ENCODE measurements at places on chromosomes 6 and 20.

DNA sequence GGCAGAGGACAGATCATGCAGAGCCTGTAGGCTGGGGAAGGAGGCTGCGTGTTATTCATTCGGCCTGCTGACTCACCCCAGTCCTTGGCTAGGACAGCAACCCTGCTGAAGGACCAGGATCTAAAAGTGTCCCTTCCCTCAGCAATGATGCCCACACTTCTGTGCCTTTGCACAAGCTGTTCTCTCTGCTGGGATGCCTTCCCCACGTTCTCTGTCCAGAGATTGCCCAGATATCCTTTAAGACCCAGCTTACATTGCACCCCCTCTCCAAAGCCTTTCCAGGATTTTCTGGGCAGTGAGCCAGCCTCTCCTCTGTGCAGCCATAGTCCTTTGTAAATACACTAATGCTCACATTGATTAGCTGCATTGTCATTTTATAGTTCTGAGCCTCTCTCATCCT, 99.3 kb upstream of the CHD6 start:
- DNase-seq: no peak
- no peaks in the 10 kb centered on the region for H3K4me1 ChIP-seq
- H3K27me3 ChIP-seq: no peaks in the 10 kb centered on the region
- no peak overlapping the region for H3K27ac ChIP-seq
- no peaks in the 10 kb centered on the region for H3K36me3 ChIP-seq
- H3K4me3 ChIP-seq: no peak overlapping the region

DNA sequence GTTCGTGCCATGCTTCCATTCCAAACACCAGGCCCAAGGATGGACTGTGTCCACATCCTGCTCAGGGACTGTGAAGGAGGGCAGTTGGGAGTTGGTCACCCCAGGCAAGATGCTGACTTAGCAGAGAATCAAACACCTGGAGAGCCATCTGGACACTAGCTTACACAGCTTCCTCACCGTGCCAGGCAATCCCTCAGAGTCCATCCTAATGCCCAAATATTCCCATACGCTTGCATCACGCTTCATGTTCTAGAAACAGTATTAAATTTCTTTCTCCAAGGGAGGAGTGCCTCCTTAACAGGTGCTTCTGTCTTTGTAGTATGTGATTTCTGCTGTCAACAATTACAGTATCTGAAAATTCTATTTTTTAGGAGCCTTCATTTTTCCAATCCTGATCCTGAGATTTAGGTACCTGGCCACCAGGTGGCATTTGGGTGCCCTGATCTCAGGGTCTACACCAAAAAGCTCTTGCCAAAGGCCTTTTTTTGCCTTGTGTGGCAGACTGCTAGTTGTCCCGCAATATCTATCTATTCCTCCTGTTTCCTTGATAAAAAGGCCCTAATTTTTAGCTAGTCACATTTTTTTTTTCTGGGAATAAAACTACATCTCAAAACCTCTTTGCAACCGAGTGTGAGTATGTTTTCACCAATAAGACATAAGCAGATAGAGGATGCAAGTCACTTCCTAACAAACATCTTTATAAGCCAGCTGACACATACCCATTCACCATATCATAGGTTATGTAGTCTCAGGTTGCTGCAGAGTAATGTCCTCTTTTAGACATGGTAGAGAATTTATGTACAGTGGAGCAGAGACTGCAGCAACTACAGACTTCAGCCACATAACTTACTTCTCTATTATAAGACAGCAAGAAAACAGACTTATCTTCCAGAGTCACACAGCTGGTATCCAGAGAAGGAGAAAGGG, 85.0 kb downstream of the PREP start:
- DNase-seq: no peak
- H3K36me3 ChIP-seq: peaks cover 24% of the 10 kb centered on the region
- H3K4me1 ChIP-seq: no peaks in the 10 kb centered on the region
- H3K27ac ChIP-seq: no peak overlapping the region
- H3K4me3 ChIP-seq: no peak overlapping the region

DNA sequence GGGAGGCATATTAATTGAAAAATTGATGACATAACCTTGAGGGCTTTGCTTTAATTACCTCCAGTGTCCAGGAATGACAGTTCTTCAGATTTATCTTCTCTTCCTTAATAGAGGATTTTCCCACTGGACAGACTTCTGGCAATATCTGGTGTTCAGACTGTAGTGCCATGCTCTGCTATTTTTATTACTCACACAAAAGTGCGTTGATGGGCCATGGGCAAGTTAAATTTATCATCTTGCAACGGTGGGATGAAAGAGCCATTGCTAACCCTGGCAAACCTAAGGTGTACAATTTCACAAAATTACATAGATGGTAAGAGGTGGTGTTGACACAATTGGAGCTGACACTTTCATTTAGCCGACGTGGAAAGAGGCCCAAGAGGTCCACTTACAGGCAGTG, 253.7 kb upstream of the PLCB4 start:
- no peaks in the 10 kb centered on the region for H3K27me3 ChIP-seq
- no peaks in the 10 kb centered on the region for H3K4me1 ChIP-seq
- no peaks in the 10 kb centered on the region for H3K36me3 ChIP-seq
- H3K27ac ChIP-seq: no peak overlapping the region

DNA sequence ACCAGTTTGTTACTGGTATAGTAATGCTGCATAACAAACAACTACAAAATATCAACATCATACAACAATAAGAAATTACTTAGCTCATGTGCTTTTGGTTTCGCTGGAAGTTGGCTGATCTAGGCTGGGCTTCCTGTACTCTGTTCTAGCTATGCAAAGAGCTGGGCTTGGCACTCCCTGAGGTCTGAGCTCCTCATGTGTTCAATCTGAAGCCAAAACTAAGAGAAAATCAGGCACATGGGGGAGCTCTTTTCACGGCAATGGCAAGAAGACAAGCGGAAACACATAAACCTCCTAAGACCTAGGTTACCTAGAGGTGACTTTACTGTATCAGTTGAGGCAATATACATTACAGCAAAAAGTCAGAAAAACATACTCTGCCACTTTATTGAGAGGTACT, 574.2 kb downstream of the KHDRBS2 start:
- no peaks in the 10 kb centered on the region for H3K36me3 ChIP-seq
- no peaks in the 10 kb centered on the region for H3K4me1 ChIP-seq
- DNase-seq: no peak
- no peak overlapping the region for H3K27ac ChIP-seq

GRCh38 chr6:33732817-33733708, 13.6 kb downstream of the IP6K3 start:
- peaks cover 4% of the 10 kb centered on the region for H3K27me3 ChIP-seq
- no peaks in the 10 kb centered on the region for H3K36me3 ChIP-seq
- no peak for DNase-seq
- H3K4me3 ChIP-seq: no peak overlapping the region
- H3K27ac ChIP-seq: no peak overlapping the region

DNA sequence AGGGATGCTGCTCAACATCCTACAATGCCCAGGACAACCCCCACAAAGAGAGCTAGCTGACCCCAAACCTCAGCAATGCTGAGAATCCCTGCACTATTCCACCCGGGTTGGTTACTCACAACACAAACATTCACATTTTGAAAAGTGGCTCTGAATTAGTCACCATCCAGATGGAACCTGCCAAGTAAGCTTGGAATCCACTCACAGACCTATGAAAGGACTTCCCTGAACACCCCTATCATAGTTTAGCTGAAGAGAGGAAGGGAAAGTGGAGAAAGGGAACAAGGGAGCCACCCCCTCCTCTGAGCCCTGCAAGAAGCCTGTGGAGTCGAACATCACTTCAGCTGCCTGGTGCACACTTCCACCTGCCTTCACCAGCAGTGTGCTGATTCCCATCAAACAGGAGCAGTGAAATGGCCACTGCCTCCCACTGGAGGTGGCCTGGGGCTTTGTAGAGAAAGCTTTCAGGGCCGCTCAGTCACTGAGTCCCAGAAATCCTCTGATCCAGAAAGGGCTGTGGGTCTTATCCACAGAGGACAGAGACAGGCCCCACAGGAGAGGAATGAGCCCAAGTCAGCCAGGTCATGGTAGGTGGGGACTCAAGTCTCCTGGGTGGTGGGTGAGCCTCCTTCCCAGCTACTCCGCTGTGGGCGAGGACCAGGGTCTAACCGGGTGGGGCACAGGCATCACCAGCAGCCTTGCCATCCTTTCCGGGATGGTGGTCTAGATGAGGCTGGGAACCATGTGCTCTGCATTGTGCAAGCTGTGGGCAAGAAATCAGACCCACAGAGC, 203.7 kb downstream of the SYNDIG1 start:
- H3K27ac ChIP-seq: no peak overlapping the region
- no peaks in the 10 kb centered on the region for H3K27me3 ChIP-seq
- no peak overlapping the region for H3K4me3 ChIP-seq
- H3K36me3 ChIP-seq: no peaks in the 10 kb centered on the region
- no peaks in the 10 kb centered on the region for H3K4me1 ChIP-seq

DNA sequence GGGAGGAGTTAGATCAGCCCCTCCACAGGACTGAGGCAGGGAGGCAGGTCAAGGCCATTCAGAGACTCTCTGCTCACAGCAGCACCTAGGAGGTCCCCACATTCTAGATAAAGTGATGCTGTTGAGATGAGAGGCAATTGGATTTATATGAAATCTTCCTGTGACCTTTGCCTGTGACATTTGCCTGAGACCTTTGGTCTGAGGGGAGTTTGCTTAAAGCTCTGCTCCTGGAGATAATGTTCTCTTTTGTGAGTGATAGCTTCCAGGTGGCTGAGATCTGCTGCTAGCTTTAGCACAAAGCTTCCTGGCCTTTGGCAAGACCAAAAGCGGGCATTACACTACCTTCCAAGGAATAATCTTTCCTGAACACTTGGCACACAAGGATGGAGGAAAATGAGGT, 43.3 kb downstream of the TMEM244 start:
- peaks cover 3% of the 10 kb centered on the region for H3K36me3 ChIP-seq
- H3K27me3 ChIP-seq: peaks cover 11% of the 10 kb centered on the region
- no peak overlapping the region for H3K4me3 ChIP-seq
- no peak overlapping the region for H3K27ac ChIP-seq
- peaks cover 21% of the 10 kb centered on the region for H3K4me1 ChIP-seq

DNA sequence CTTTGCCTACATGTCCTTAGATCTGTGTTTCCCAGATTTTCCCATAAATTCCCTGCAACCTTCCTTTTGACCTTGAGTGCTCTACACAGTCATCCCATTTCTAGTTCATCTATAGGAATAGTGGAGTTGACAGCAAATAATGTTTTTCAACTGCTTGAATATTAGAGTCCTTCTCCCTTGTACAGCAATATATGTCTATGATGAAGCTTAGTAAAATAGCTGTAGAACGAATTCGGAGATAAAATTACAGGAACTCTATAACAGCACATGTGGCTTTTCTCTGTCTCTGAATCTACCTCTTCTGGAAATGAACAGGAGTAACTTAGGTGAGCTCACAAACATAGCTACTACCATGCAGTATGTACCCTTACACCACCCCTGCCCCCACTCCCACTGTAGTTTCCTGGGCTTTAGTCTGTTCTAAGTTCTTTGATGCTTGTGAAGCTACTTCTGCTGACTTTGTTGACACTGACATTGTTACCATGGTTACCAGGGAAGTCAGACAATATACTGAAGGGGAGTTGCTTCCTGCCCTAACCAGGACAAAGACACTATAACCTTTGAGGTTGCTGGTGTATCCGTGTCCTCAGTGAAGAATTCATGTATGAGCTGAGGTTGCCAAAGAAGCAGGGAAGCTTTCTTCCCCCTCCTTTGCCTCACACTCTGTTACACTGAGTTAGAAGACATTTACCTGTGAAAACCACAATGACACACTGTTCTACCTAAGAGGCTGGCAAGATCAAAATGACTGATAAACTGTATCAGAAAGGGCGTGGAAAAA, 35.8 kb upstream of the SHLD1 start:
- peak overlapping the region; percentile 31 for H3K27ac ChIP-seq
- no peaks in the 10 kb centered on the region for H3K27me3 ChIP-seq
- peak; percentile 54 for DNase-seq
- H3K36me3 ChIP-seq: no peaks in the 10 kb centered on the region

DNA sequence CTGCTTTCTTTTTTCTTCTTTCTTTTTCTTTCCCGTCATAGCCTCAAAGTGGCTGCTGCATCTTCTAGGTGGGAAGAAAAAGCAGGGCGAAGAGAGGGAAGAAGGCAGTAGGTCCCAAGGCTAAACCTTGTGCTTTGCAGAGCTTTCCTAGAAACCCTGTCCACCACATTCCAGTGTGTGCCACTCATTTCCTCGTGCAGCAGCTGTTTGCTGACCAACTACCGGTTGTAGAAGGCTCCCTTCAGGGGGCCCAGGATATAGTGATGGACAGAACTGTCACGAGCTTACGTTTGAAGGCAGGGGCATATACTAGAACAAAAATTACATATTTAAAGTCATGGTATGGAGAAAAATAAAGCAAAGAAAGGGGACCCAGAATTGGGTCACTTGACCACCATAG, 103.0 kb downstream of the SASH1 start:
- DNase-seq: no peak
- H3K4me3 ChIP-seq: no peak overlapping the region
- H3K4me1 ChIP-seq: peaks cover 6% of the 10 kb centered on the region
- peaks cover 10% of the 10 kb centered on the region for H3K27me3 ChIP-seq
- H3K27ac ChIP-seq: no peak overlapping the region

DNA sequence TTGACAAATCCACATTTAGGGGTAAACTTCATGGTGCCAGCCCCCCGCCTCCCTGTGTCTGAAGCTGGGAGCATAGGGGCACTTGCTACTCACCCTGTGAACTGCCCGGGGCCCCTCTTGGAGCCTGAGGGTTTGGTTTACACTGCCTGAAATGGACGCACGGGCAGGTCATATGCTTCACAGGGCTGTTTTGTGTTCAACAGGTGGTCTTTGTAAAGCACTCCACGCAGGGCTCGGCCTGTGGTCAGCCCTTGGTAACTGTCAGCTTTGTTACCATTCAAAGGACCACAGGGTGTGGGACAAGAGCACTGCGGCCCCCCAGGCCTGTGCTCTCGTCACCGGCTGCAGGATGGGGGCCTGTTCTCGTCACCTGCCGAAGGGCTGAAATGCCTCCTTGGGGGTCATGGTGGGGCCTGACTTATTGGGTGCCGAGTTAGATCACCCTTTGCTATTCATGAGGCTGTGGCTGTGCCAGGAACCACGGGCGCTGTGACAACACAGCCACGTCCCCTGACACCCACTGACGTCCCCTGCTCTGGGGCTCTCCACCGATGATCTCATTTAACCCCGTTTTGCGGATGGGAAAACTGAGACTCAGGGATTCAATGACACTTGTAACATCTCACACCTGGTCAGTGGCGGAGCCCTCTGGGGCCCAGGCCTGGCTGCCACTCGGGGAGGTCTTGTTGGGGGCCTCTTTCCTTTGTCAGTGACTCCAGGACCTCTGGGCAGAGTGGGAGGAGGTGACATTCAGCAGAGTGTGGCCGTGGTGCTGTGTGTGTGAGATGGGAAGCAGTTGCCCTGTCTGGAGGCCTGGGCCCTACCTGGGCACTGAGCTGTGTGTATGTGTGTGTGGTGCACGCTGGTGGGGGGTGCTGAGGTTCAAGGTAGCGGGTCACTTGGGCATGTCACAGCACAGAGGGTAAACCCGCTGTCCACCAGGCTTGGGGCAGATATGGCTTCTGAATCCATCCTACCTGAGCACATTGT, 24.9 kb downstream of the ZBP1 start:
- H3K27me3 ChIP-seq: peaks cover 30% of the 10 kb centered on the region
- no peak for DNase-seq
- no peaks in the 10 kb centered on the region for H3K36me3 ChIP-seq

DNA sequence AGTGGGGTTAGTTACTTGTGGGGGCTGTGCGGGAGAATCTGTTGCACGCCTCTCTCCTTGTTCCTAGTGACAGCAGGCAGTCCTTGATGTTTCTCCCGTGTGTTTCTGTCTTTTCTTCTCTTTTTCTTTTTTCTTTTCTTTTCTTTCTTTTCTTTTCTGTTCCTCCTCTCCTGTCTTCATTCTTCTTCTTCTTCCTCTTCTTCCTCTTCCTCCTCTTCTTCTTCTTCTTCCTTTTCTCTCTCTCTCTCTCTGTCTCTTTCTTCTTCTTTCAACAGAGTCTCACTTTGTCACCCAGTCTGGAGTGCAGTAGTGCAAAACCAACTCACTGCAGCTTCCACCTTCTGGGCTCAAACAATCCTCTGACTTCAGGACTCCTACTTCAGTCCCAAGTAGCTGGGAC, 6.8 kb upstream of the AIG1 start:
- H3K4me1 ChIP-seq: peaks cover 8% of the 10 kb centered on the region
- no peak overlapping the region for H3K4me3 ChIP-seq
- no peak overlapping the region for H3K27ac ChIP-seq
- H3K27me3 ChIP-seq: peaks cover 2% of the 10 kb centered on the region

Measured in activated CD8-positive, alpha-beta memory T cell treated with anti-CD3 and anti-CD28 coated beads, Interleukin-2, amount 10 ng/mL, durations not matched to agents 7 days and 5 days (primary cell).